ENCODE measurements at places on chromosomes 2 and 18.

GRCh38 chr2:72629062-72629461 is 196.8 kb downstream of the EXOC6B start:
- DNase-seq, result no peak

GRCh38 chr2:12965540-12966269 is 249.0 kb downstream of the TRIB2 start:
- peak; percentile 72 for DNase-seq

DNA sequence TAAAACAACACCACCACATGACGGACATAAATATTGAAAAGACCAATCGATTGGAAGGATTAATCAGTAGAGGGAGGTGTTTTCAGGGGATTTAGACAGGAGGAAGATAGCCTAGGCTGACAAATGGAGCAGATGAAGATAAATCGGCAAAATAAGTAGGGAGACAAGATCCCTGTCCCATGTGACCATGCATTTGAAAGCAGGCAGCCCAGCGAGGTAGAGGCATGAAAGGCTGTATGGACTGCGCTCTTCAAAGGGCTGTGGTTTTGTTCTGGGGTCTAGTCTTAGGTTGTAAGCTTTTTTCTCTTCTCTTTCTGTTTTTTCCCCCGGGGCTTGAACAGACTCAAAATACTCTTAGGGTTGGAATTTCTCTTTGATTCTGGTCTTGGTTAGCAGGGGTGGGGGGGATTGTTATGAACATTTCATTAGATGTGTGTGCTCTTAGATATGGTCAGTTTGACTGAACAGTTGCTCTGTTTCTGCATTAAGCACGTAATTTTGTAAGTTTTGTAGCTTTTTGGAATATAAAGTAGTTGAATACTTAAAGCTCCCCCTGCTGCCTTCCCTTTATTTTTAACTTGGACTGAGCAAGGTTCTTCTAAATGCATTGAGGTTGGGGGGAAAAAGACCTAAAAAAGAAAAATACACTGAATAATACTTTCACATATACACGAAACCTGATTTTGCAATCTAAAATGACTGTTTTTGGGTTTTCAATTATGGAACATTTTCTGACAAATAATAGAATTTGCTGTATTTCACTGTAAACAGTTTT is 32.2 kb downstream of the ZNF532 start:
- no peak for DNase-seq

DNA sequence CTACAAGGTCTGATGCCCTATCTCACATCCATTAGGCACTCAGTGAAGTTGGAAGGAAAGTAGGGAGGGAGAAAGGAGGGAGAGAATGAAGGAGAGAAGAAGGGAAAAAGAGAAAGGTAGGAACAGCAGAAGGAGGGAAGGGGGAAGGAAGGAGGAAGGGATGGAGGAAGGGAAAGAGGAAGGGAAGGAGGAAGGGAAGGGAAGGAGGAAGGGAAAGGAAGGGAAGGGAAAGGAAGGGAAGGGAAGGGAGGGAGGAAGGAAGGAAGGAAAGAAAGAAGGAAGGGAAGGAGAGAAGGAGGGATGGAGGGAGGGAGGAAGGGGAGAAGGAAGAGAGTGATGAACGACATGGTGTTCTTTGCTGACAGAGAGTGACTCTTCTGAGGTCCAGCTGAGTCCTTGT is 468.9 kb upstream of the MYT1L start:
- no peak for DNase-seq

GRCh38 chr2:119449521-119449920 is 17.9 kb downstream of the TMEM37 start:
- DNase-seq, result no peak

DNA sequence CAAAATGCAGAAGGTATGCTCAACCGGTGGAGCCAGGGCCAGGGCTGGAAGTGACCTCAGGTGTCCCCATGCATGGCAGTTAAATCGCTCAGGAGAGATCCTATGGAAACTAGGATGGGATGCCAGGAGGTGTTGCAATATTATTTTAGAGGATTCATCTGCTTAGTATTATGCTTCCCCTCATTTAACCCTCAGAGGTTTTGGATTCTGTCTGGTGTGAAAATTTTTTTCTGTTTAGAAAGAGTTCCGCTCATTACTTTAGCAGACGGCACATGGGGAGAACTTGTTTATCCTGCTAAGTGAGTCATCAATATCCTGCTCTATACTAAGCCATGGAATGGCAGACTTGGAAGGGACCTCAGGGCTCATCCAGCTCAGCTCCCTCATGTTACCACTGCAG is 42.5 kb downstream of the TRIB2 start:
- no peak for DNase-seq

DNA sequence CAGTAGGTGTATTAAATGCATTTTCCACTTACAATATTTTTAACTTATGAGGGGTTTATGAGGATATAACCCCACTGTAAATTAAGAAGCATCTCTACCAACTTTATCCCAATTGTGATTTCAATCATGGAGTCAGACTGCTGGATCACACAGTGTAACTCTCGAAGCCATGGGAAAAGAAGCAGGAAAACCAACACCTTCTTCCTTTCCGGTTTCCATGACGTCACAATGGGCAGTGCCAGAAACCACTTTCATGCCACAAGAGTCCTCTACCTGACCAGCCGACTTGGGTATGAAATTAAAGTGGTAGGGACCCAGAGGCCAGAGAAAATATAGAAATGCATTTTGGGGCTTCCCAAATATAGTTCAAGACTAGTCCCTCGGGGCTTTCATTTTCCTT is 4.2 kb downstream of the RNF152 start:
- no peak for DNase-seq

- DNase-seq, result no peak
Measured at GRCh38 chr2:233093721-233094120, 33.6 kb downstream of the INPP5D start.

DNA sequence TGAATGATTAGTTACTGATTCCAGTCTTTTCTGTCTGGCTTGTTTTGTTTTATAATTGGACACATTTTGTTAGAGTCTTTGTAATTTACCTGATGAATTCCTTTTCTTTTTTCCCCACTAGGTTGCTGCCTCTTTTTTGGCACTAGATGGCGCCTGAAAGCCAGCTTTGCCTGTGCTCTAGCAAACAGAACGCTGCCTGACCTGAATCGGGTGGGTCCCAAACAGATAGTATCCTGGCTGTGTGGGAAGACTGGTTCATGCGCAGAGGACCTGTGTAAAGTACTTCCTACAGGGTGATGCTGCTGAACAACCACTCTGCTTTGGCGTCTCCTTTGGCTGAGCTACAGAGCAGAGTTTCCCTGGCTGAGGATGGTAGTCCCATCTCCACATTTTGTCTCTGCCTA is 288.2 kb downstream of the IKZF2 start:
- peak; percentile 0 for DNase-seq

DNA sequence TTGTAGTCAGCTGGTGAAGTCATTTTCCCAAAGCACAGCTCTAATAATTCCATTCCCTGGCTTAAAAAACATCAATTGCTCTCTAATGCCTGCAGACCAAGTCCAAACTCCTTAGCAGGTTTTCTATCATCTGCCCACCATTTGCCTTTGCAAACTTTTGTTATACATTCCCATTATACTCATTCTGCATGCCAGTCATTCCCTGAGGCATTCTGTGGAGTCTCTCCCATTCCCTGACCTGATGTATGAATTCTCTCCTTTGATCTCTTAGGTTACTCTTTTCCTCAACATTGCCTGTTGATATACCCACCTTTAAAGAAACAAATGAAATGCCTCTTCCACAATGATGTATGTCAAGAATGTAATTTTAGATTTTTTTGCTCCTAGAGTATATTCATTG is 852.0 kb upstream of the FSHR start:
- DNase-seq, result no peak

GRCh38 chr18:53796040-53796729 is 428.3 kb downstream of the MBD2 start:
- no peak for DNase-seq

GRCh38 chr18:2994603-2995432 is 18.1 kb downstream of the LPIN2 start:
- peak; percentile 75 for DNase-seq

DNA sequence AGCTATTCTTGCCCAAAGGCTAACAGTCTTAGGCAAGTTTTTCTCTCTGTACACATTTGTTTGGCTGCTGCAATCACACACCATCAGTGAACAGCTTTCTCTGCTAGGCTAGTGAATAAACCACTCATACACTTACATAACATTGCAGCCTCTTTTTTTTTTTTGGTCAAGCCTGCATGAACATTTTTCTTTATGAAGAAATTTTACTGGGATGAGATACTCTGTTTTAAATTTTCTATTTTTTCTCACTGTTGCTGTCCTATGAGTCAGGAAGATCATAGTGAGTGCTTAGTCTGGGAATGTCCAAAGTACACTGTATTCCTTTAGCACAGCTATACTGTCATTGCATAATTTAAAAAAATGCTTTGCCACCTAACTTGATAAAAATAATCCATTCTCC is 58.5 kb downstream of the ROCK1 start:
- no peak for DNase-seq

GRCh38 chr2:212414767-212415211 is 123.8 kb downstream of the ERBB4 start:
- DNase-seq, result no peak

Data from CD4-positive, alpha-beta T cell treated with Interleukin-15 for 4 hours (primary cell).